ENCODE measurements at places on chromosomes 12 and 14.

DNA sequence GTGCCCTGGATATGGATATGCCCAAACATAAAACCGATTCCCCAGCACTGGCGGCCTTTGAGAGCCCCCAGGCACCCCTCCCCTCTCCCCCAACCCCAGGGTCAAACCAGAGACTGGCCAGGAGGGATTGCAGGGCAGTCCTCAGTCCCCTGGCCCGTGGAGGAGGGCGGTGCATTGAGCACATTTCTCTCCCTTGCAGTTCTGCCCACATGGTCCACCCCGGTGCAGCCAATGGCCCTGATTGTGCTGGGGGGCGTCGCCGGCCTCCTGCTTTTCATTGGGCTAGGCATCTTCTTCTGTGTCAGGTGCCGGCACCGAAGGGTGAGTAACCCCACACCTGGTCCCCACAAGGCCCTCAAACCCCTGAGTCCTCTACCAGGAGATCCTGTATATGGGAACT, 3.4 kb upstream of the GPR162 start:
- DNase-seq = no peak

GRCh38 chr12:110091136-110091711, 32.9 kb upstream of the IFT81 start:
- no peak for DNase-seq

DNA sequence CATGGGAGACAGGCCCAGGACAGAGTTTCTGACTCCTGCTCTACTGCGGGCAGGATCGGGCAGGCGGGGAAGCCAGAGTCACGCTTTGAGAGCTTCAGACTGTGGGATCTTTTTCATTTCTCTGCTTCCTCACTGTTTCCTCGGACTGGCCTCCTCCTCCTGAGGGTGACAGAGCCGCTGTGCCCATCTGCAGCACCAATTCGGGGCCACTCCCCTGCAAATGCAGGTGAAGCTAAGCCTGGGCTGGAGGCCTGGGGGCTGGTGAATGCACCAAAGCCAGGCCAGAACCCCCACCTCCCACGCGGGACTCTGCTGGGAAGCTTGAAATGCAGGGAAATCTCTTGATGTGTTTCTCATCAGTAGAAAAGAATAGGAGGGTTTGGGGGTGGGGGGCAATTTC, 77.5 kb downstream of the FOXN3 start:
- no peak for DNase-seq

GRCh38 chr12:96121271-96121711, 72.9 kb upstream of the ELK3 start:
- no peak for DNase-seq

DNA sequence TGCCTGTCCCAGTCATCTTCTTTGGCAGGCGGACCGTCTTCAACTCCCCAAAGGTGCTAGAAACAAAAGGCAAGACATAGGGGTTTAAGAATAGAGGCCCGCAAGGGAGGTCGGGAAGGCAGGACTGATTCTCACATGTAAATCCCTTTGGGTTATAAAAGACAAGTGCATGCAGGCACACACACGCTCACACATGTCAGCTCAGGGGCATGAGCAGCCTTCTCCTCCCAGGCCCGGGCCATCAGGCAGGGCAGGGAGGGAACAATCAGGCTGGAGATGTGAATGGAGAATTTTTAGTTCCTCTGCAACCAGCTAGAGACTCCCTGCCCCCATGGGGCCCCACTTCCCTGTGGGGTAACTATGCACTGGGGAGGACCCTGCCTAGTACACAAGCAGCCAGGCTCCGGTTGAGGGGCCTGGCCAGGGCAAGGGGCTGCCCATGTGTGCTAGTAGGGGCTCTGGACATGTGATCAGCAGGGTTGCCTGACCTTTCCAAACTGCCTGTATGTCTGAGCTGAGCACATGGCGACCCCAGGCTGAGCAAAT, 107.2 kb downstream of the RBM19 start:
- no peak for DNase-seq

- DNase-seq = no peak
These were observed 237.1 kb downstream of the MED13L start for GRCh38 chr12:116040402-116040801.

DNA sequence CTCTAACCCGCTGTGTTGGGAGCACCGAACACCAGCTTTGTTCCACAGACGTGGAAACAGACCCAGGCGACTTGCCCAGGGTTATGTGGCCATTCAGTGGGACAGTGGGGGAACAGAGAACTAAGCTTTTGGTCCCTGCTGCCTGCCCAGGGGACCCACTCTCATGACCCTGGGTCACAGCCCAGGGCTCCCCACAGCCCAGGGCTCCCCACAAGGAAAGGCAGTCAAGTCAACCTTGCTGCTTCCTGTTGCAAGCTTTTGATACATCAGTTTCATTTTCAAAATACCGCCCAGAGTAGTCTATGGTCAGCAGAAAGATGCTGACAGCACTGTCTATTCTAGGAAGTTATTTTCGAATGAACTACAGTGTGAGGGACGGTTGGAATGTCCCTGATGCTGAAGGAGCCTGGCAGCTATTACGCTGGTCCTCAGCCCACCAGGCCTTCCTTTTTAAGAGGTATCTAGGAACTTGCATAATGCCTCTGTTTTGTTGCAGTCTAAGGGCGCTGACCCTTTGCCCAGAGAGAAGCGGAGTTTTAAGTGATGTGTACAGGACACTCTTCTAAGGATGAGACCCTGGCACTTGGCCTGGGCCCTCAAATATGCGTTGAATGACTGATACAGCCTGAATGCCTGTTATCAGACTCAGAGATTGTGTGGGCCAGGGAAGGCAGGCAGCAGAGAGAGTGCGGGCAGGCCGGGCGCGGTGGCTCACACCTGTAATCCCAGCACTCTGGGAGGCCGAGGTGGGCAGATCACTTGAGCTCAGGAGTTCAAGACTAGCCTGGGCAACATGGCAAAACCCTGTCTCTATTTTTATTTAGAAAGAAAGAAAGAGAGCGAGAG, 12.6 kb upstream of the TTC7B start:
- DNase-seq = peak; percentile 34

DNA sequence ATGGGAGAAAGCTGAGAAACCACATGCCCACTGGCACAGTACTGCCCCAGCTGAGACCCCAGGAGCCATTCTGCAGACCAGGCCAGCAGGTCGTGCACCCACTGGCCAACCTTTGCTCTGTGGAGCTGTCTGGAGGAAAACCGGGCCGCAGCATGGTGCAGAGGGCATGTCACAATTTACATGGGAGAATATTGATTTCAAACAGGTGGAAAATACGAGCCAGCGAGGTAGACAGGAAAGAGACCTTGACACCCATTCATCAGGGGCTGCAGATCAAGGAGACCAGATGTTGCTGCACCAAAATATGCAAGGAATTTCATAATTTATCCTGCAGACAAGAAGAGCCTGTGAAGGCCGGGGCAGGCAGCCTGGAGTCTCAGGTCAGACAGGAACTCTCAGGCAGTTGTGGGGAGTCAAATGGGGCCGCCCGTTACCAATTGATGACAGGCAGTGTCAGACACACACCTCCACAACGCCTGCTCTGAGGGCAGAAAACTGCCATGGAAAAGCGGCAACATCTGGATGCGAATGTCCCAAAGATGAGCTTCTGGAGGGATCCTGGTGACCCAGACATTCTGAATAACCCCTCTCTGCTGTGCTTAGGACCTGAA, 74.6 kb upstream of the BCL11B start:
- DNase-seq = no peak

- DNase-seq = no peak
These were observed 249.1 kb downstream of the ADGRD1 start for GRCh38 chr12:131202592-131203378.

DNA sequence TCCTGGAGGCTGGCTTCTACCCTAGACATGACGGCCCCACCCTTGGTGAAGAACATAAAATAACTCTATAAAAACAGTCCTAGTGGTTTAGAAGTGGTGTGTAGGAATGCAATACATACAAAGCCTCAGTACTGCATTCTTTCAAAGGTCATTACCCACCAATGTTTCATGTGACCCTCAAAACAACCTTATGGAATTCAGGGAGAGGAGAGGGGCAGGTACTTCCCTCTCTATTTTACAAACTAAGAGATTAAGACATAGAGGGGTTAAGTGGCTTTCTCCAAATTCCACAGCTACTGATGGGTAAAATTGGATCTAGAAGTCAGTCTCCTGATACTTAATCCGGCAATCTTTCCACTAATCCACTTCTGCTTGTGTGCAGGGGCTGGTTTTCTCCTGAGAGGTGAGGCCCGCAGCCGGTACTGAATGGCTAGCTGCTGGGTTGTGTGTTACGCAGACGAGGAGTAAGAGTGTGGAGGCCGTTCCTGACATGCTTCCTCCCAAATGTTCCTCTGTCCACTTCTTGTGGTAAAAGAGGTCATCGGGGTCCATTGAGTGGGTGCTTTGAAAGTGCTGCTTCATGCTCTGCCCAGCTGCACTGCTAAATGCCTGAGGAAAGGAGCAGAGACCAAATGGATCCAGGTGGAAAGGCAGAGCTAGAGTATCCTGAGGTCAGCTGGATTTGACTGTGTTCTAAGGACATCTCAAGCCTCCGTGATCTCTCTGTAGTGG, 16.2 kb downstream of the SLC7A8 start:
- DNase-seq = no peak

- no peak for DNase-seq
These were observed 380.0 kb downstream of the DIO2 start for GRCh38 chr14:79831195-79831892.

- DNase-seq = no peak
These were observed 25.9 kb upstream of the EDDM3A start for GRCh38 chr14:20719777-20720176.

DNA sequence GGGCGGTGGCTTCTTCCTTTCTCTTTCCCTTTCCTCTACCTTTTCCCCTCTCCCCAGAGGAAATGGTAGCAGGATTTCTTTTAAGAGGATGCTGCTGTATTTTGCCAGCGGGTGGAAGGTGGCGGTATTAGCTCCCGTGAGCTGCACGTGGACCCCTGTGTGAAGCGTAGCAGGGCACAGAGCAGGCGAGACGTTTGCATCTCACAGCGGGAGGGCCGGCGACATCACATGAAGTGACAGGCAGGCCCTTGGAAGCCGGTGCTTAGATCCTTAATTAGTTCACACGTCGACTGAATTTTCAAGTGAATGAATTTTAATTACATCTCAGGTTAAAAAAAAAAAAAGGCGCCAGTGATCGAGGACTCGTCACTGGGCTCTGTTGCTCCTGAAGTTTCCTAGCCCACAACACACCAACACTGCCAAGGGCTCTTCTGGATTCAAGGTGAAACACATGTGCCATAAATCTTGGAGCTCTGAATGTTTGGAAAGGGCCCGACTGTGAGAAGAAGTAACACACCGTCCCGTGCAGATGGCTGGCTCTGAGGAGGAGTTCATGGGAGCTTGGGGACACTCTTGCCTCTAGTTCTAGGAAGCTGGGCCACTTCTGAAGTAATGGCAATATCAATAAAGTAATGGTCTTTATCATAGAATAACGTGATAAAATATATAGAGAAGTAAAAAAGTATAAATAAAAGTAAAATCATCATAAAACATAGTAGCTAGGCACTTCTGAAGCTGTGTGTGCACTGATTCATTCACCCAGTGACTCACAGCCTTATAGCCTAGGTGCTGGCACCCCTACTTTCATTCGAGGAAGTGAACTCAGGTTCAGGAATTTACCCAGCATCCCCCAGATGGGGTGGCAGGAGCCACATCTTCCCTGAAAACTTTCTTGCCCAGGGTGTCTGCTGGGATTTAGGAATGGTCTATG, 75.3 kb downstream of the AACS start:
- no peak for DNase-seq

DNA sequence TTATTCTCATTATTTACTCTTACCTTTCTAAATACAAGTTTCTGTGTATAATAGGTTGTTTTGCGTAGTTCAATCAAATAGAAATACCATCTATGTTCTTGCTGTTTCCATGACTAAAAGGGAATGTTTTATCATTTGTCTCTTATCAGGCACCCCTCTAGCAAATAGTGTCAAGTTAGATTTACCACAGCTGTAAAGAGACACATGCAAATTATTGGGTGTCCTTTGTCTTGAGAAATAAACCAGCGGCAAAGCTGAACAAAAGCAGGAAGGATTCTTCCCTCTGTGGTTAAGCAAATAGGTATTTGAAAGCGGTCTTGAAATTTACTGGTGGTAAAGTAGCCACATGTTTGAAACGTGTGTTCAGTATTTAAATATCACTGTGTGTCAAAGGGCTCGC, 405.9 kb downstream of the TMTC2 start:
- no peak for DNase-seq

DNA sequence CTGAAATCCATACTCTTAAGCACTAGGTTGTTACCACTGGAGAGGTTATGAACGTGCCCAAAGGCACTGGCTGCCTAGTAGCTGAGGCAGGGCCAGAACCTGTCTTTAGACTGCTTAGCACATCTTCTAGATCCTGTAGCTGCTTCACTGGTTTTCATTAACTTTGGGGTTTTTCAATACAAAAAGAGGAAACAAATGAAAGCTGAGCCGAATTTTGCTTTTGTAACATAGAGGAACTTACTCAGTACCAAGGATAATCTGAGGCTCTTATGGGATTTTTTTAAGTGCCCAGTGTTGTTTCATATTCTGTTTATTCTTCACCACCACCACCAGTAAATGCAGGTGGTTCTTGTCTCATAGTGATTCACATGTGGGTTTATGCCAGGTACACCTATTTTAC, 396.1 kb downstream of the RAD51B start:
- DNase-seq = no peak

Data from NK-92 treated with Interleukin-12 subunit alpha and Interleukin-12 subunit beta, amount 100 ng/mL, for 24 hours (cell line).